ENCODE measurements at places on chromosomes 2 and 18.

- H3K4me1 ChIP-seq, result peaks cover 19% of the 10 kb centered on the region
- H3K27ac ChIP-seq, result peak overlapping the region; percentile 86
- DNase-seq, result no peak
- H3K4me3 ChIP-seq, result no peak overlapping the region
- no peaks in the 10 kb centered on the region for H3K36me3 ChIP-seq
Measured at GRCh38 chr2:98805412-98806171, 74.7 kb upstream of the MGAT4A start.

GRCh38 chr2:46990231-46990588 is 74.6 kb upstream of the MCFD2 start:
- no peak overlapping the region for H3K4me3 ChIP-seq
- H3K4me1 ChIP-seq, result peaks cover 23% of the 10 kb centered on the region
- H3K27ac ChIP-seq, result no peak overlapping the region

- DNase-seq, result no peak
- no peaks in the 10 kb centered on the region for H3K4me1 ChIP-seq
- H3K27me3 ChIP-seq, result peaks cover 20% of the 10 kb centered on the region
- H3K36me3 ChIP-seq, result no peaks in the 10 kb centered on the region
- no peak overlapping the region for H3K27ac ChIP-seq
Measured at GRCh38 chr2:30776831-30777635, 30.2 kb downstream of the CAPN13 start.

DNA sequence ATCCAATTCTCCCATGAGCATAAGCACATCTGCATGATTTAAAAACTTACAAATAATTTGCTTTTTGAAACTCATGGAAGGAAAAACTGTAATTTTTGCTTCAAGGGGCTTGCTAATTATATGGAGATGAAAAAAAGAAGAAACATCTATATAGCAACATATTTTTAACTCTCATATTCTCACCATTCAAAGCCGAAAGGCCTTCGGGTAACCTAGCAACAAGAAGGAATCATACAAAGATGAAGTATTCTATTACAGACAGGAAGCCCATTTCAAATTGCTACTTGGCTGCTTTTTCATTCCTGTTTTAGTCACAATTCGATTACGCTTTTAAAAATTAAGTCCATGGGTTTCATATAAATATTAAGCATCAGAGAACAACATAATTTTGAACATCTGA is 39.2 kb upstream of the RNU4ATAC start:
- H3K36me3 ChIP-seq, result peaks cover 11% of the 10 kb centered on the region
- H3K27ac ChIP-seq, result peak overlapping the region; percentile 47
- H3K27me3 ChIP-seq, result no peaks in the 10 kb centered on the region
- H3K4me1 ChIP-seq, result peaks cover 43% of the 10 kb centered on the region
- H3K4me3 ChIP-seq, result no peak overlapping the region

DNA sequence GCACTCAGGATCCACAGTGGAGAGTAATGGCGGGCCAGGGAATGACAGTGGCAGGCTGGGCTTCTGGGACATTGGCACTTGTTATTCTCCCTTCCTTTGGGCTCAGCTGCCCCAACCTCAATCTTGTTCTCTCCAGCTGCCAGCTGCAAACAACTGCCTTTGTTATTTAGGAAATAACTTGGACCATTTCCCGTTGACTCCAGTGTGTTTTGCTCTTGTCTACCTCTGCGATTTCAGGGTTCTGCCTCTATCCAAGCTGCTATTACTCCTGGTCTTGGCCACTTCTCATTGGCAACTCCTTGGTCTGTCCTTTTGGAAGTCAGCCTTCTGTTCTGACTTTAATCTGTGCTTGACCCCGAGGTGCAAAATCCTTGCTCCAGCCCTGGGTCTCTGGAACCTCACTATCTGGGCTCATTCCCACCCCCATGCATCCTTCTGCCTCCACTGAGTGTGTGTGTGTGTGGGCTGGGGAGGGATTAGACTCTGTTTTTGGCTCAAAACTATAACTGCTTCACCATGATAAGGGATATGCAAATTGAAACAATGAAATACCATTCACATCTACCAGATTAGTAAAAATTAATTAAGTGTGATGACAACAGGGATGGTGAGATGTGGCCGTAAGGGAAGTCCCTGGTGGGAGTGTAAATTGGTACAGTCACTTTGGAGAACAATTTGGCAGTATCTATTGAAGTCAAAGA is 134.1 kb upstream of the CXCR4 start:
- H3K4me3 ChIP-seq, result no peak overlapping the region
- DNase-seq, result no peak
- no peaks in the 10 kb centered on the region for H3K4me1 ChIP-seq
- no peaks in the 10 kb centered on the region for H3K27me3 ChIP-seq
- no peak overlapping the region for H3K27ac ChIP-seq

- no peaks in the 10 kb centered on the region for H3K27me3 ChIP-seq
- H3K27ac ChIP-seq, result no peak overlapping the region
- no peaks in the 10 kb centered on the region for H3K36me3 ChIP-seq
- H3K4me3 ChIP-seq, result no peak overlapping the region
- no peaks in the 10 kb centered on the region for H3K4me1 ChIP-seq
- DNase-seq, result no peak
Measured at GRCh38 chr18:59835605-59836379, 64.0 kb upstream of the PMAIP1 start.

DNA sequence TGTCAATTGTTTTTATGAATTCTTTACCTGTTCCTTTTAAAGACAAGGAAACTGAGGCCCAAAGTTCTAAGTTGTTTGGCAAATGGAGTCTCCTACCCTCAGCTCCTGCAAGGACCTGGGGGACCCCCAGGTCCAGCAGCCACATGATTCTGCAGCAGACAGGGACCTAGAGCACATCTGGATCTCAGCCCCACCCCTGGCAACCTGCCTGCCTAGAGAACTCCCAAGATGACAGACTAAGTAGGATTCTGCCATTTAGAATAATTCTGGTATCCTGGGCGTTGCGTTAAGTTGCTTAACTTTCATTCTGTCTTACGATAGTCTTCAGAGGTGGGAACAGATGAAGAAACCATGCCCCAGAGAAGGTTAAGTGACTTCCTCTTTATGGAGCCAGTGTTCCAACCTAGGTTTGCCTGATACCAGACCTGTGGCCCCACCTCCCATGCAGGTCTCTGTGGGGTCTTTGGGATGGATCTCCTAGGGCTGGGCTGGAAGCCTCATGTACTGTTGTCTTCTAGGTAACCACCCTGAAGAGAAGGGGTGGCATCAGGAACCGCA is 5.6 kb upstream of the CENPA start:
- H3K27me3 ChIP-seq, result no peaks in the 10 kb centered on the region
- no peak overlapping the region for H3K27ac ChIP-seq
- H3K36me3 ChIP-seq, result peaks cover 41% of the 10 kb centered on the region
- peaks cover 4% of the 10 kb centered on the region for H3K4me1 ChIP-seq
- no peak overlapping the region for H3K4me3 ChIP-seq

- H3K4me3 ChIP-seq, result no peak overlapping the region
- no peak for DNase-seq
Measured at GRCh38 chr2:237752761-237753165, 45.8 kb upstream of the RBM44 start.

GRCh38 chr18:49742316-49743116 is 70.8 kb downstream of the ACAA2 start:
- H3K36me3 ChIP-seq, result no peaks in the 10 kb centered on the region
- H3K27me3 ChIP-seq, result no peaks in the 10 kb centered on the region
- no peak overlapping the region for H3K4me3 ChIP-seq
- H3K4me1 ChIP-seq, result no peaks in the 10 kb centered on the region
- H3K27ac ChIP-seq, result no peak overlapping the region
- no peak for DNase-seq

DNA sequence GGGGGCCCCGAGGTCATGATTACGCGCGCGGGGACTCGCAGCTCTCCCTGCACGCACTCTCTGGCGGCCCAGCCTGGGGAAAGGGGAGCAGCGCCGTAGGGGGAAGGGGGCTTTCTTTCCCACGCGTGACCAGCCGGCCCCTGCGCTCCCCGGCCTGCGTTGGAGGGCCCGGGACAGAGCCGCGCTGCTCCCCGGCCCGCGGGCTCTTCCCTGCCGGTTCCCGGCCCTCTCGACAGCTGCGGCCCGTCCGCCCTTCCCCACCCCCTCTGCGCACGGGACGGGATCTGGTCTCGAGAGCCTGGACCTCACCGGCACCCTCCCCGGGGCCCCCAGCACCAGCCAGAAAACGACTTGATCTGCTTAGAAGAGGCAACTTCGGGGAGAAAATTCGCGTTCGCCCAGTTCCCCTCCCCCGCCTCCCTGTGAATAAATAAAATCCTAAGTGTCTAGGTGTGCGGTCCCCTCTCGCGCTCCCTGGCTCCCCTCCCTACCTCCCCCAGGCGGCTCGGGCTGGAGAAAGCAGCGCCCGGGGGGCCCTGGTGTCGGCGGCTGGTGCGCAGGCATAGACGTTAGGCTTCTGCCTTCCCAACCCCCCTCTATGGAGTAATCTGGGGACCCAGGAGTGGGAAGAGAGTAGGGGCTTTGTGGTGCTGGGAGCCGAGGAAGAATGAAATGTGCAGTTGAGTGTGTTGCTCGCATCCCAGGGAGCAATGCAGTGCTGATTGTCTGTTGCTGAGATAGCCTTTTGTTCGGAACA is 803 bp upstream of the FIGN start:
- peaks cover 13% of the 10 kb centered on the region for H3K4me1 ChIP-seq
- DNase-seq, result no peak
- H3K27me3 ChIP-seq, result no peaks in the 10 kb centered on the region
- no peaks in the 10 kb centered on the region for H3K36me3 ChIP-seq

DNA sequence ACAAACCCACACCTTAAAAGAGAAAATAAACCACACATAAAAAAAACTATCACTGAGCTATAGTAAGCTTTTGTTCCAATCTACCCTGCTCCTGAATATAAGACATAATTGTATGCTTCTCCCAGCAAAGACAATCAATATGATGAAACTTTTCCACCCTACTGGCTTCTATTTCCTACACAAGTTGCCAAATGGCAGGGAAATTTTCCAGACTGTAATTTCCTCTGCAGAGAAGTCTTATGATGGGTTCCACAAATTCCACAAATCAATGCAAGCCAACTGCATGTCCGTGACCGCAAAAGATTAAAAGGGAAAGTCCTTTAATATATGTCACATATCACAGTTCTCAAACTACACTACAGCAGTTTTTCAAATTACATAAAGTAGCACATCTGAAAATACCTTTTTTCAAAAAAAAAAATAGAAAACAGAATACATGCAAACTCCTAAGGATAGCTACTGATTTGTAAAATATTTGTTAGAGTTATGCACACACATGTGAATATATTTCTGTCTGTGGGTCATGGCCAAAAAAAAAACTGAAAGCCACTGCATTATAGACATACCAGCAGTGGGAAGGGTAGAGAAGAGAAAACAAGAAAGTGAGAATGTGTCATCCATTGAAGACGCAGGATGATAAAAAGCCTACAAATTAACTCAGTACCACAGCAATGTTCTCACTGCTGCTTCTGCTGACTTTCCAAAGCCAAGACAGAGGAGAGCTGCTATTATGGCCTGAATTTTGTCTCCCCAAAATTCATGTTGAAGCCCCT is 61.4 kb downstream of the RPL31 start:
- H3K4me1 ChIP-seq, result peaks cover 26% of the 10 kb centered on the region
- H3K36me3 ChIP-seq, result peaks cover 12% of the 10 kb centered on the region
- H3K27me3 ChIP-seq, result no peaks in the 10 kb centered on the region
- no peak overlapping the region for H3K4me3 ChIP-seq
- no peak for DNase-seq
- H3K27ac ChIP-seq, result peak overlapping the region; percentile 38

- H3K27me3 ChIP-seq, result no peaks in the 10 kb centered on the region
- H3K27ac ChIP-seq, result peak overlapping the region; percentile 83
- no peak overlapping the region for H3K4me3 ChIP-seq
- no peaks in the 10 kb centered on the region for H3K36me3 ChIP-seq
Measured at GRCh38 chr2:207792244-207792785, 22.6 kb upstream of the FZD5 start.

- no peaks in the 10 kb centered on the region for H3K4me1 ChIP-seq
- DNase-seq, result no peak
- no peaks in the 10 kb centered on the region for H3K36me3 ChIP-seq
- no peaks in the 10 kb centered on the region for H3K27me3 ChIP-seq
- H3K27ac ChIP-seq, result no peak overlapping the region
Measured at GRCh38 chr2:84579661-84580060, 63.4 kb downstream of the DNAH6 start.

DNA sequence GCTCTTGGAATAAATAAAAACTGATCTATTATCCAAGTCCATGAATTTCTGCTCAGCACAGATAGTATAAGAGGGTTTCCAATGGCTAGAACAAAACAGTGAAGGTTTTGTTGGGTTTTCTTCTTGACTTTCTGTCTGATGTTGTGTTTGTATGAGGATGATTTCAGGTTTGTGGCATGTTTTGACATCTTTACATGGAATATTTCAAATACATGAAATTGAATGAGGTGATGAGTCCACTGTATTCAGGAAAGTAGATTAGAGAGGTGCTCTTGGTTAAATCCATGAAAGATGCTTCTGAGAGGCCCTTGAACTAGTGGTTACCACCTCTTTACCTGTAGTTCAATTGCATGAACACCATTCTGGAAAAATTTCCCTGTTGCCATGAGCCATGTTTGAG is 84.3 kb downstream of the RAPGEF4 start:
- no peaks in the 10 kb centered on the region for H3K27me3 ChIP-seq
- no peaks in the 10 kb centered on the region for H3K36me3 ChIP-seq
- no peak overlapping the region for H3K27ac ChIP-seq

DNA sequence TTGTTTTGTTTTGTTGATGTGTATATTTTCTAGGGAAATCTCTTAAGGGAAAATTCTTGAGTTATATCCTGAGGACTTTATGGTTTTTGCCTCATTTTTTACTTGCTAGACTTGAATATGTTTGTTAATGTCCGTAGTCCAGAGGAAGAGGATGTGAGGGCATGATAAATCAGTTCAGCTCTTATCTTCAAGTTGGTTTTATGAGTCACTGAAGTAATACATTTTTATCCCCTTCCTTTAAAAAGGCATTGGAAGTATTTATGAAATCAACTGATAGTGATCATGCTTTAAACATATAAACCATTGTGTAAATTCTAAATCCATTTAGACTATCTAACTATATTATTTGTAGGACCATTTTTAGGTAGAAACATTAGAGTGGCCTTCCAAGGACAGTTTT is 43.9 kb upstream of the CYBRD1 start:
- H3K4me1 ChIP-seq, result no peaks in the 10 kb centered on the region
- no peak overlapping the region for H3K27ac ChIP-seq
- H3K36me3 ChIP-seq, result peaks cover 66% of the 10 kb centered on the region
- no peak overlapping the region for H3K4me3 ChIP-seq
- no peaks in the 10 kb centered on the region for H3K27me3 ChIP-seq

- no peaks in the 10 kb centered on the region for H3K27me3 ChIP-seq
- H3K36me3 ChIP-seq, result no peaks in the 10 kb centered on the region
- peaks cover 10% of the 10 kb centered on the region for H3K4me1 ChIP-seq
- no peak overlapping the region for H3K4me3 ChIP-seq
Measured at GRCh38 chr2:65731476-65731875, 299.1 kb upstream of the SPRED2 start.

- no peak overlapping the region for H3K4me3 ChIP-seq
- DNase-seq, result no peak
- H3K36me3 ChIP-seq, result no peaks in the 10 kb centered on the region
- H3K27me3 ChIP-seq, result no peaks in the 10 kb centered on the region
- no peak overlapping the region for H3K27ac ChIP-seq
Measured at GRCh38 chr2:84838434-84839145, 42.3 kb downstream of the TRABD2A start.

DNA sequence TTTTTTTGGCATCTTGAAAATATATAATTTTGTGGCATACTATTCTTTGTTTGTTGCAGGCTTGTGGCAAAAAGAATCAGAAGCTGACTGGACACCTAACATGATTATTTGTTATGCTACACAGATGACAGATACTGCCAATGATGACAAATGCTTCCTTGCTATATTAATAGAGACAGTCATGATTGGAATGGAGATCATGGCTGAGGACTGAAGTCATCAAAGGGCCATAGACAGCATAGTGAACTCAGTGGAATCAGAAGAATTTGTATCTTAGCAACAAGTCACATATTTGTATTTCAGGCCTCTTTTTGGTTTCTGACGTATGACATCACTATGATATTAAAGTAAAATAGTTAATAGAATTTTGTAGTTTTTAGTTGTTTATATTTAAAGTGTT is 1003.8 kb upstream of the DDX18 start:
- H3K27ac ChIP-seq, result peak overlapping the region; percentile 37
- no peak overlapping the region for H3K4me3 ChIP-seq
- H3K4me1 ChIP-seq, result peaks cover 25% of the 10 kb centered on the region
